ENCODE measurements at places on chromosomes 7 and 10. TPM values are rescaled to one million over a fixed set of nuclear protein-coding genes. Genes with fewer than 3 reads are reported as not detected.

The SDK1 gene
- 33.0 TPM for total RNA-seq

The WDFY4 gene
- total RNA-seq: 0.41 TPM

The ZPBP gene
- 0.41 TPM for total RNA-seq

The TMEM130 gene
- 4.9 TPM for total RNA-seq

The ADAM8 gene
- total RNA-seq: 1.2 TPM

The ZNF33A gene
- 64.4 TPM for total RNA-seq

The GIMAP6 gene
- 6.9 TPM for total RNA-seq

The POP7 gene
- 52.6 TPM for total RNA-seq

The SEC61G gene
- 147 TPM for total RNA-seq

The CFAP58 gene
- total RNA-seq: 1.2 TPM

The AHR gene
- 13.9 TPM for total RNA-seq

The GNAT3 gene
- total RNA-seq: not detected

The ZNF438 gene
- total RNA-seq: 2.9 TPM

The AGBL3 gene
- 8.2 TPM for total RNA-seq

The CALCR gene
- under 0.01 TPM for total RNA-seq

The MKX gene
- 1.6 TPM for total RNA-seq

All from frontal cortex (tissue), 4 donors.